ENCODE measurements at places on chromosomes 7 and 10.

GRCh38 chr10:69086001-69086509 lies 1.8 kb upstream of the SRGN start:
- no peak for DNase-seq

GRCh38 chr7:117837841-117838240 lies 35.4 kb downstream of the CTTNBP2 start:
- no peak for DNase-seq

GRCh38 chr7:16431646-16432424 lies 10.5 kb upstream of the CRPPA start:
- peak; percentile 45 for DNase-seq

GRCh38 chr7:99987846-99988245 lies 12.0 kb upstream of the AZGP1 start:
- no peak for DNase-seq

DNA sequence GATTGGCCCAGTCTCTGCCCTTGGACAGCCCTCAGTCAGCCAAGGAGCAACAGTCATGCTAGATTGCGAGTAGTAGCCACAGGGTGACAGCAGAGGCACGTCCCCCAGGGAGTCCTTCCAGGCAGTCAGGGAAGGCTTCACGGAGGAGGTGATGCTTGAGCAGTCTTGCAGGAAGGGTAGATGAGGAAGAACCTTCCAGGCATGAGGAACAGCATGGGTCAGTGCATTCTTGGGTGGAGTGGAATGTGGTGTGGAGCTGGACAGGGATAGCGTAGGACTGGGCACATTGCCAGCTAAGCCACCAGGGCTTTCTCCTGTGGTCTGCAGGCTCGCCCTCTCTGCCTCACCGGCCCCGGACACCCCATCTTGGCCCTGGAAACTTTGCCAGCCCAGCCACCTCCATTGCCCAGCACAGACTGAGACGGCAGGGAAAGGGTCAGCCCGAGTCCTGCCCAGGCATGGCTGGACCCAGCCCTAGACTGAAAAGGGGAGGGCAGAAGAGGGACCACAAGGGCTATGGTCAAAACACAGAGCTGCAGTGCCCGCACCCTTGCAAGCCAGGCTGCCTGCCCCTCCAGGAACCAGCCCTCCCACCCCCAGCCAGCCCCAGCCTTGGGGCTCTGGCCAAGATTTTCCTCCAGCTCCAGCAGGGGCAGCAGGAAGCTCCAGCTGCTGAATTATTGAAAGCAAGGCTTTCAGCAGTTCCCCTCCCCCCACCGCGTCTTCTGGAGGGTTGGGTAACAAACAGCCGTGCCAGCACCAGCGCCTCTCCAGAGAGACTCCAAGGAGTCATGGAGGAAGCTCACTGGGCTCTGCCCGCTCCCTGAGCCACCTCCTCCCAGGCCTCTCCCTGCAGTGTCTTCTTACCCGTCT lies 18.7 kb downstream of the SRRM3 start:
- DNase-seq: no peak

DNA sequence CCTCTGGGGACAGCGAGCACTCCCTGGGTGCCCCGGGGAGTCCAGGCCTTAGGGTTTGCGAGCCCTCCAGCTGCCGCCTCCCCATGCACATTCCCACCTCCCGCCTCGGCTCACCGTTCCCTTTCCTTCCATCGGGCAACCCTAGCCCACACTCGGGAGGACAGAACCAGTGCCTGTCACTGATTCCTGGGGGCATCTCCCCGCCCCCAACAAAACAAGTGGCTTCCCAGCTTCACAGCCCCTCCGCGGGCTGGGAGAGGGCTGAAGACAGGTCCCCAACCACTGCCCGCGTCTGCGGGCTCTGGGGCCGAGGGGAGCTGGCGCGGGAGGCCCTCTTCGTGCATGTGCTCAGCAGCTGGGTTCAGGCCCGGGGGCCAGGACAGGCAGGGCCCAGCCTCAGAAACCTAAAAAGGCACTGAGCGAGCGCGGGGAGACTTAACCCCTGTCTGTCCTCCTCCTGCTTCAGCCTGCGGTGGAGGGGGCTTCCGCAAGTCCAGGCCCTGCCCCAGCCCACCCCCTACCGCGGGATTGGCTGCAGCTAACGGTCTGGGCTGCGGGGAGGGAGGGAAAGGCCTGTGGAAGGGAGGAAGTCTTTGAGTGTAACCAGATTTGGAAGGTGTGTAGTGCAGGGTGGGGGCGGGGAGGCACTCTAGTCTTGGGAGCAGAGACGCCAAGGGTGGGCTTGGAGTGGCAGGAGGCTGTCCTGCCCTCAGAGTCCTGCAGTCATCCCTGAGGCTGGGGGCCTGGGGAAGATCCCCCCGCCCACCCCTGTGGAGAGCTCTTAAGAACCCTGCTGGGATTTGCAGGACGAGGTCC lies 1.2 kb downstream of the FLNC start:
- DNase-seq: no peak

DNA sequence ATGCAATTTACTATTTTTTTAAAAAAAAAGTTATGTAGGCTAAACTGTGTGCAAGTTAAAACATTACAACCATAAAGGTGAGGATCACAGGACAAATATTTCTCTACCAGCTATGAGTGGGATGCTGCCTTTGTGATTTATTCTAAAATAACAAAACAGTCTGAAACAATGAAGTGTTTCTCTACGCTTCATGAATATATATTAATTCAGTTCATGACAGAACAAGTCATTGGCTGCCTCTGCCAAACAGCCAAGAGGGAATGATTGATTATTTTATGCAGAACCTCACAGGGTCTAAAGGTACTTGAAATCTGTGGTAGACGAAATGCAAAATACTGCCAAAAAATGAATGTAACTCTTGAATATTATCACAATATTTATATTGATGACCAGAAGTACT lies 29.0 kb upstream of the SOSTDC1 start:
- no peak for DNase-seq

DNA sequence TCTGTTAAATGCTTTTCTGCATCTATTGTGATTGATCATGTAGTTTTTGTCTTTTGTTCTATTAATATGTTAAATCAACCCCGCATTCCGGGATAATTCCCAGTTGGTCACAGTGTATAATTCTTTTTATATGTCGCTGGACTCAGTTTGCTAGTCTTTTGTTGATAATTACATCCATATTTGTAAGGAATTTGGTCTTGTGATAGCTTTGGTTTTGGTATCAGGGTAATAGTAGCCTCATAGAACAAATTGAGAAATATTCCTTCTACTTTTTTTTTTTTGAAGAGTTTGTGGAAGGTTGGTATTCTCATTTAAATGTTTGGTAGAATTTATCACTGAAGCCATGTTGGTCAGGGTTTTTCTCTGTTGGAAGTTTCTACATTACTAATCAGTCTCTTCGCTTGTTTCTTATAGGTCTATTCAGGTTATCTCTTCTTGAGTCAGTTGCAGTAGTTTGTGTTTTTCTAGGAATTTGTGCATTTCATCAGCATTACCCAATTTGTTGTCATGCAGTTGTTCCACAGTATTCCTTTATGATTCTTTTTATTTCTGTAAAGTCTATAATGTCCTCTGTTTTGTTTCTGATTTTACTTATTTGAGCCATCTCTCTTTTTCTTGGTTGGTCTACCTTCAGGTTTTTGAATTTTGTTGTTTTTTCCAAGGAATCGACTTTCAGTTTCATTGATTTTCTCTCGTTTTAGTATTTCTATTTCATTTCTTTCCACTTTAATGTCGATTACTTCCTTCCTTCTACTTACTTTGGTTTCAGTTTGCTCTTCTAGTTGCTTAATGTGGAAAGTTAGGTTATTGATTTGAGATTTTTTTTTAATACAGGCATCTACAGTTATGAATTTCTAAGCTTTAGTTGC lies 64.6 kb upstream of the GJD4 start:
- DNase-seq: no peak

DNA sequence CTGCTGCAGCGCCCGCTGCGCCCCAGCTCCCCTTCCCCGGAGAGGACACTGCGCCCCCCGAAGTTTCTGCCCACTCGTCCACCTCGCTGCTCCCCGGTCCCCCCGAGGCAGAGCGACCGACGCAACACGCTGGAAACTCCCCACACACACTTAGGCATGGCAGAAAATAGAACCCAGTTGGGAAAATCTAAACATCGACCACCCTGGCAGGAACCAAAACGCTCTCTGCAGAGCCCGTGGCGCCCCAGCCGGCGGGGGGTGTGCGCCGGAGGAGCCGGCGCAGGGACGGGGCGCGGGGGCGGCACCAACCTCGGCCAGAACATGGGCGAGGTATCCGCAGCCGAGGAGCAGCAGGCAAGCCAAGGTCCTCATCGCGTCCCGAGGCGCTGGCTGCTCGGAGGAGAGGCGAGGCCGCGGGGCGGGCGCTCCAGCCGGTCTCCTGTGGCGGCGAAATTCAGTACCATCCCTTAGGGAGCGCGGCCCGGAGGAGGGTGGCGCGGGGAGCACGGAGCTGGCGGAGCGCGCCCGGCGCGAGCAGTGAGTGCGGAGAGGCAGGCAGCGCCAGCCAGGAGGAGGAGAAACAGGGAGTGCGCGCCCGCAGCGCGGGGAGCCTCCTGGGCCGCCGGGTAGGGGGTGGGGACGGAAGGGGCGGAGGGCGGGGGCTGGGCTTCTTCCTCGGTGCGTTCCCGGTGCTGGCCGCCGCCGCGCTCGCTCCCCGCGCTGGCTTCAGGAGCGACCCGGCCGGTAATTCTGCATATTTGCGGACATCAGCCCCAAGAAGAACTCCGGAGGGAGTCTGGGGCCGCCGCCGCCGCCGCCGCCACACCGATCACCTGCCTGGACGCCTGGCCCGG lies 789 bp downstream of the PDGFA start:
- no peak for DNase-seq

Data from CD4-positive, alpha-beta T cell treated with Interleukin-15 for 4 hours (primary cell).